ENCODE measurements at places on chromosomes 1 and 21.

GRCh38 chr21:14825514-14825974 lies 239.3 kb downstream of the NRIP1 start:
- DNase-seq, result no peak

DNA sequence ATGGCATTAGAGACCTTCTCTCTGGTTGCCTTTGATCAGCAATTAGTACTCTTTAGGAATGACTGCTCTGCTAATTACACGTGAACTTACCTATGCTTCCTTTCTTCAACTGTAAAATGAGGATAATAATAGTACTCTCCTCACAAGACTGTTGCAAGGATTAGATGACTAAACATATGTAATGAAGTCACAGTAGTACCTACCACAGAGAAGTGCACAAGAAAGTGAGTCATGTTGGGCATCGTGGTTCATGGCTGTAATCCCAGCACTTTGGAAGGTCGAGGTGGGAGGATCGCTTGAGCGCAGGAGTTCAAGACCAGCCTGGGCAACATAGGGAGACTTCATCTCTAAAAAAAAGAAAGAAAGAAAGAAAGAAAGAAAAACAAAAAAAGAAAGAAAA lies 68.1 kb upstream of the AK4 start:
- DNase-seq, result no peak

GRCh38 chr21:38986806-38987632 lies 181.3 kb downstream of the ETS2 start:
- no peak for DNase-seq

DNA sequence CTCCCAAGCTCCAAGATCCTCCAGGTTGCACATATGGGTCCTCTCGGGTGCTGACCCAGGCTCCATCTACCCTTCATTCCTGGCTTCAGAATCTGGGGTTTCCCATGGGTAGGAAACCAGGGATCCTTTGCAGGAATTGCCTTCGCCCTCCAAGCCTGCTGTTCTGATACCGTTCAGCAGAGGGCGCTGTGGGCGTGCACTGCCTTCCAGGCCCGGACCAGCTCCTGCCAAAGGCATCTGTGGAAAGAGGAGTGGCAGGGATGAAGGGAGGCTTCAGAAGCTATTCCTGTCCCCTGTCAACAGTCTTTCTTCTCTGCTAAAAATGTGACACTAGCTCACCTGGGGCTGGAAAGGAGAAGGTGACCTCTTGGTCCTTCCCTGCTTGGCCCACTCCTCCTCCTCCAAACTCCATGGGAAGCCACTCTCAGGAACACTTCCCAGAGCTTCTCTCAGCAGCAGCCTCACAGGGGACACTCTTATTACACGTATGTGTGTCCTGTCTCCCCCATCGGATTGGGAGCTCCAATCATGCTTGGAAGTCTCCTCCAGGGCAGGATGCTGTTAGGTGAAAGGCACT lies 71.2 kb downstream of the VWA5B1 start:
- DNase-seq, result peak; percentile 50

DNA sequence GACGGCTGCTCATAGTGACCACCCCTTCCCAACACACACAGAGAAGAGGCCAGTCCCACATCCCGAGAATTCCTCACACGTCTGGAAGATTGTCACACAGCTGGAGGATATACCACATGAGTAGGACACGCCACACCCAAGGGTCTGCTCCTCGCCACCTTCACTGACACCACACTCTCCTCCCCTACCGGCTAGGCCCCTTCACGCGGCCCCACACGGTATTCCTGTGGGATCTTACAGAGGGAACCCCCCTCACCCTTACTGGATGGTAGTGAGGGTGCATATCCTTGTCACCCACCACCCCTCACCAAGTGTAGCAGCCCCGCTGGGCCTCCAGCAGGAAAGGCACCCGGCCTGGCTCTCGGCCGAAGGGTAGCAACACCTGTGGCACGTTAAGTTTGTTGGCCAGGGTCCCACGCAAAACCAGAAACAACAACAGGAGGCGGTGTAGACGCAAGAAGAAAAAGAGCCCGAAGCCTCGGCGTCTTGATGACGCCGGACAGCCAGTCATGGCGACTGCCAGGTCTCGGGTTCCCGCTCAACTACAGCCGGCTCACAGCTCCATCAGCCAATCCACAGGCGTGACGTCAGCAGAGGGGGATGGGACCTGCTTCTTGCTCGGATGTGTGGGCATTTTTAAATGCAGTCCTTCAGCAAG lies at the start of gene NUP210L:
NUP210L (minus strand) TSS at position 540 of the 658 bp plus-strand sequence.
- no peak for DNase-seq

DNA sequence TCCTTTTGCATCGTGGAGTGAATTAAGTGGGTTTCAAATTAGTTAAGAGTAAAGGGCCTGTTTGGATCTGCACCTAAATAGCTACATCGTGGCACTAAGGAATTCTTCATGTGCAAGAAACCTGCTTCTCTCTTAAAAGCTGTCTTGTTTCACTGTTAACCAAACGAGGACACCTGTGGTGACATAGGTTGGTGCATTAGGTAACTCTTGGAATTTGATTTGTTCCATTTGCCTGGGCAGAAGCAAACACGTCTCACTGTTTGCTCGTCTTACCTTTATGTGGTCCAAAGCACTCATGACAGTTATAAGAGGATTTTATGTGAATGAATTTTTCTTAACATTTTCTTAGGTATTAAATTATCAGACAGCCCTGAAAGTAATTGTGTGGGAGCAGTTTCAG lies 60.9 kb downstream of the PRDM2 start:
- DNase-seq, result no peak

DNA sequence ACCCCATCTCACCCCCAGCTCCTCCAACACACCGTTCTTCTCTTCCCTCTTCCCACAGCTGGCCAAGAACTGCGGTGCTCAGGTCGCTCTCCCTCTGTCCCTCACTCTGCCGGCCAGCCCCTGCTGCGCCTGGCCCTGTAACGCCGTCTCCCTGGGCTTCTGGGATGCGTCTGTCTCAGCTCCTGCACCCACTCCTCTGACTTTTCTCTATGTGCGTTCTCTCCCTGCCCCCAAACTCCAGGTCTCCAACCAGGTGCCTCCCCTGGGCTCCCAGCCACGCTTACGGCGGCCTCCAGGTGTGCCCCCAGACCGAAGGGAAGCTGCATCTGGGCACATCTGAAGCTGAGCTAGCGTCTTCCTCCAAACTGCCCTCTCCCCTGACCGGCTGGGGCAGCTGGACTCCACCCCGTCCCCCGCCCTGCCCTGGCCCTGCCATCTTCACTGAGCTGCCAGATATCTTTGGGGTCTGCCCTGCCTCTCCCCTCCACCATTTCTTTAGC lies 2.6 kb downstream of the KRTAP10-12 start:
- DNase-seq, result no peak

GRCh38 chr1:236834876-236835275 lies 39.8 kb downstream of the MTR start:
- no peak for DNase-seq

DNA sequence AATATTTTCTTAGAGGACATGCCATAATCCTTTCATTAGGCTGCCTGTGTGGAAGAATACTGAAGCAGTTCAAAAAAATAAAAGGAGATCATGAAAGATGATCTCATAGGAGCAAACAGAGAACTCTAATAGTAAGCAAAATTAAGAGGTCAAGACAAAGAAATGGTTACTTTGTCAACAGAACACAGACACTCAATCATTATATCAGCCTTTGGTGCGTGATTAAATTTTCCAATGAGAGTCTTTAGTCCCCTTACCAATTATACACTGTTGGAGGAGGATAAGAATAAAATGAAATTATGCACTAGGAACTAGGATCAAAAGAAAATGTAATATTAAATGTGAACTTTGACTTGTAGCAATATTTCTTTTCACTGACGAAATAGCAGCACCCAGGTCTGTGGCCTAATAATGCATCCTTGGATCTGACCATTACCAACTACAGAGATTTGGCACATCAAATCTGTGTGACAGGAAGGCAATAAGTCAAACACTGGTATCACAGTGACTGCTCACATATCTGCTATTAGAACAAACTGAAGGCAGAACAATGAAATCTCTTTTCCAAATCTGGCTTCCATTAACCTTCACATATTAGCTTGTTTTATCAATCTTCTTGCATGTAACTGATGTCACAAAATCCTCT lies 1812.9 kb downstream of the PLA2G4A start:
- no peak for DNase-seq

GRCh38 chr1:43256675-43257570 lies 12.9 kb upstream of the TMEM125 start:
- DNase-seq, result no peak

- DNase-seq, result no peak
Measured at GRCh38 chr1:220896092-220896491, 16.8 kb downstream of the HLX start.

GRCh38 chr1:70948396-70949017 lies 99.1 kb downstream of the PTGER3 start:
- DNase-seq, result no peak

GRCh38 chr1:94612525-94613204 lies 71.1 kb upstream of the F3 start:
- no peak for DNase-seq

DNA sequence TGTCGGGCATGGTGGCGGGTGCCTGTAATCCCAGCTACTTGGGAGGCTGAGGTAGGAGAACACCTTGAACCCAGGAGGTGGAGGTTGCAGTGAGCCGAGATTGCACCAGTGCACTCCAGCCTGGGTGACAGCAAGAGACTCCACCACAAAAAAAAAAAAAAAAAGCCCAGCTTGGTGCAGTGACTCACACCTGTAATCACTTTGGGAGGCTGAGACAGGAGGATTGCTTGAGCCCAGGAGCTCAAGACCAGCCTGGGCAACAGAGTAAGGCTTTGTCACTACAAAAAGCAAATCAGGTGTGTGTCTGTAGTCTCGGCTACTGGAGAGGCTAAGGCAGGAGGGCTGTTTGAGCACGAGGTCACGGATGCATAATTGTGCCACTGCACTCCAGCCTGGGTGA lies 5.0 kb upstream of the H6PD start:
- no peak for DNase-seq

DNA sequence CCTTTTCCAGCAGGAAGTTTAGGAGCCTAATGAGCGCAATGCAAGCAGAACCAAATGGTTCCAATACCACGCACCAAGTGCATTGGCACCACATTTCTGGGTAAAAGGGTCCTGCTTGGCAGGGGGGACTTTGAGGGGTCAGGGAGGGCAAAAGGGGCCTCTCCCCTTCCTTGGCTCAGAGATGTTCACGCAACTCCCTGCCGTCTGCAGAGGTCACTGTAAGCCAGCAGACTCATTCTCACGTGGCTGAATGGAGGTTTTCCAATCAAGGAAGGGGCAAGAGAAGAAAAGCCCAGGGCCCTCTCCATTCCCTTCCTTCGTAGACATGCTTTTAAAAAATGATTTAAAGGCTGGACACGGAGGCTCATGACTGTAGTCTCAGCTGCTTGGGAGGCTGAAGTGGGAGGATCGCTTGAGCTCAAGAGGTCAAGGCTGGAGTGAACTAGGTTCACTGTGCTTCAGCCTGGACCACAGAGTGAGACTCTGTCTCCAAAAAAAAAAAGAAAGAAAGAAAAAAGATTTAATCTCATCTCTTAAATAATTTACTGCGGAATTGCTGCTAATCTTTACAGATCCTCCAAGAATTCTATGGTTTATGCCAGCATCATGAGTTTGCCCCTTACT lies 80.3 kb downstream of the RUNX3 start:
- DNase-seq, result no peak

DNA sequence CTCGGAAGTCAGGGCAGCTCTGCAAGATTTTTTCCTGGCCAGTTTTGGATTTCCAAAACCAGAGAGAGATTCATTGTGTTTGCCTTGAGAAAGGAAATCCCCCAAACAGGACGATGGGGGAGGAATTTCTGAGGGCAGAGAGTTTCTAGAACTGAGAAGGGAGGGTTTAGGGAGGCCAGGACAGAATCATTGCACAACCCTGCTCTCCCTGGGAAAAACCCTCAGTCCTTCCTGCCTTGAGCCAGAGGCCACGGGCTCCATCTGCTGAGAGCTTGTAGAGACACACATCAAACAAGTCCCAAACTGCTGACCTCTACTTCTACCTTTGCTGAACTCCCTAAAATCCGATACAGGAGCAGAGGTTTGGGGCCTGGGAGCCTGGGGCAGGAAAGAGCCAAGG lies 99.7 kb downstream of the NMNAT2 start:
- DNase-seq, result no peak
